ENCODE measurements at places on chromosomes 1 and 21.
A peak's percentile ranks its signal among the peaks of the same experiment; 100 is the strongest.

DNA sequence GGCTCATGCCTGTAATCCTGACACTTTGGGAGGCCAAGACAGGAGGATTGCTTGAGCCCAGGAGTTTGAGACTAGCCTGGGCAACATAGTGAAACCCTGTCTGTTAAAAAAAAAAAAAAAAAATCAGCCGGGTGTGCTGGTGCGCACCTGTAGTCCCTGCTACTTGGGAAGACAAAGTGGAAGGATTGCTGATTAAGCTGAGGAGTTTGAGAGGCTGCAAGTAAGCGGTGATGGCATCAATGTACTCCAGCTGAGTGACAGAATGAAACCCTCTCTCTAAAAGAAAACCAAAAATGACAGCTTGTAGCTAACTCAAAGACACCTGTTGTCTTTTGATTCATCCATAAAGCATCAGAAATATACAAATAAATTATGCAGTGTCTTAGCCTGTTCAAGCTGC is 31.8 kb downstream of the SIPA1L2 start:
- no peak for DNase-seq

- no peak for DNase-seq
These were observed 99.3 kb downstream of the CEP350 start for GRCh38 chr1:180053594-180054567.

- no peak for DNase-seq
These were observed 349.3 kb downstream of the USH2A start for GRCh38 chr1:216073793-216074595.

- DNase-seq: no peak
These were observed 15.0 kb upstream of the HMGN1 start for GRCh38 chr21:39363607-39364555.

DNA sequence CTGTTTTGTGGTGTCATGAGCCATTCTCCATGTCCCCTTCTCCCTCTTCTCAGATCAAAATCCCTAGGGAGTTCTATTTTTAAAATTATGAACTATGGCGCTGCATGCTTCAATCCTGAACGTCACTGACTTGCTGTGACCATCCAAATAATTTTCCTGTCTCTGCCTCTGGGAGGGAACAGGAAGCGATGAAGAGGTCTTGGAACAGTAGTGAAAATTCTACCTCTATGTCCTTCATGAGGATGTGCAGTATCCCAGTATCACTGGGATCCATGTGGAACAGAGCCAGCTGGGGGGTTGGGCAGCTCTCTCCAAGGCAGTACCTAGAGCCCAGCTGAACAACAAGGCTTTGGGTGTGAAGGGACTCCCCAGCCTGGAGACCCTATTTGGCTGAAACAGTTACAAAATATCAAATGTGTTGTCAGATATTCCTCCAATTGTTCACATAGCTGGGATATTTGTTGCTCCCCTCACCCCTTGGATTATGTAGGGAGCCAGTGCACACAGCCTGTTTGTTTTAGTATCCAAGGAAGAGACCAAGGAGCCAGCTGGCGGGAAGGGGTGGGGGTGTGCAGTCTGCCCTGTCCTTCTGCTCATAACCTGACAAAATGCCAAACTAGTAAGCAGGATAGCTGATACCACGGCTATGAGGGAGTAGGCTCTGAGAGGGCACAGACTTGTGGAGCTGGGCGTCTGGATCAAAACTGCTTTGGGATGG is 7.6 kb downstream of the DCLRE1B start:
- no peak for DNase-seq

- DNase-seq: peak; percentile 15
These were observed 187.1 kb upstream of the COA6 start for GRCh38 chr1:234186037-234186688.

DNA sequence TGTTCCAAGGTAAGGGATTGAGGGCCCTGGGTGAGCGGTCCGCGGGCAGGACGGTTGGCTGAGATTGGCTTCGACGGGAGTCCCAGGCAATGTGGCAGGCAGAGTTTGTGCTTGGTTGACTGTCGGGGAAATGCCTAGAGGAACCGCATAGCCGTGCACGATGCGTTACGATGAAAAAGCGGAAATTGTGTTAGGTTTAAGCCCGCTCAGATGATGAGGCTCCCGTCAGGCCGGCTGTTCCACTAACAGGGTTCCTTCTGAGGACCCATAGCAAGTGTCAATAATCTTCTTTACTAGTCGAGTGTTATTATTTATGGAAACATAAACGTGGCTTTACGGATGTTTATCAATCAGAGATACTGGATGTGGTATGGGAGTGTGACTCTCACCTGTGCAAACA is 117.8 kb upstream of the COL6A1 start:
- no peak for DNase-seq

GRCh38 chr1:234962340-234962989 is 166.2 kb downstream of the TOMM20 start:
- DNase-seq: no peak

DNA sequence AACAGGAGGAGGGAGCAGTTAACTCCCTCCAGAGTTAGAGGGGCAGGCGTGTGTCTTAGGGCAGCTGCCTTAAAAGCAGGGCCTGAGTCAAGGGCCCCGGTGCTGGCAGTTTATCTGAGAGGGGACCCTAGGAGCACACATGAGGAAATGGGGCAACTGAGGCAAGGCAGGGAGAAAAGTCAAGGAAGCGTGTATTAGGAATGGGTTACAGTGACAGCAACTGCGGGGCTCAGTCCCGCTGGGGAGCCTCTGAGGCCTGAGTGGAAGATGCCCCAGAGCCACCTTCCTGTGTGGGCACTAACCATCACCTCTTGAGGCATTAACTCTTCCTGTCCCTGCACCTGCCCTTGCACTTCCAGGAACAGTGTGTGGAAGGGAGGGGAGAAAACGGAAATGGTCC is 276.3 kb downstream of the MATN1 start:
- DNase-seq: no peak

DNA sequence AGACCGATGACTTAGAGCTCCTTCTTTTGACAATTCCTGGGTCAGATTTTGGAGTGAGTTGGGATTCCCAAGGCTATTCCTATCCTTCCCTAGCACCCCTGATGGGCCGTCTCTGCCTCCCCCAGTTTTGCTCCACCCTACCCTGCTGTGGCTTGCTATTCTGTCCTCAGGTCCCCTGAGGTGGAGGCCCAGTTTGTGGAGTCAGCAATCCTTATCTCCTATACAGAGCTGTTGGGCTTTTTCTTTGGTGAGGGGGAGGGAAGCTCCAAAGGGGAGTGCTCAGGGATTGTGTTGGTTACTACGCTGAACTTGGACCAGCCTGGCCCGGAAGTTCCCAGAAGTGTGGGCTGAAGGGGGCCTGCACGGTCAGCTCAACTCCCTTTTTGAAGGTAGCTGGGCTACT is 7.6 kb downstream of the SESN2 start:
- DNase-seq: no peak

DNA sequence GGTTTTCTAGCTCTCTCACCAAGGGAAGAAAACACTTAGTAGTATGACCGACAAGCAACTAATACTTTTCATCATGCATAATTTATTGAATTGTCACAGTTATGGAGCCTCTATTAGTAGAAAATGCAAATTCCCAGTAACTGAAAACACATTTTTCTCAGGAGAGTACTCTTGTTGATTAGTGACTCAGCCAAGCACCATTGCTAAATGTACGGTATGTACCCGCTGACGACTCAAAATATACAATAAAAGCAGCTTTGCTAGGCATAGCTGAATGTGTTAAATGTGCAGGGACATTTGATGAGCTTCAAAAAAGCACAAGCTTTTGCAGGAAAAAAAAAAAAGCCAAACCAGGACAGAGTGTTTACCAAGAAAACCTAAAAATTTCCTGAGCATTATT is 63.9 kb downstream of the WDR64 start:
- DNase-seq: no peak

GRCh38 chr1:22808186-22808675 is 97.6 kb downstream of the EPHB2 start:
- no peak for DNase-seq

- no peak for DNase-seq
These were observed 31.7 kb downstream of the SLC37A1 start for GRCh38 chr21:42545317-42545716.

- DNase-seq: no peak
These were observed 480 bp downstream of the CADM3 start for GRCh38 chr1:159171688-159172501.

- DNase-seq: no peak
These were observed 438 bp downstream of the MRPS6 start for GRCh38 chr21:34073749-34074282.

- no peak for DNase-seq
These were observed 29.0 kb downstream of the SOAT1 start for GRCh38 chr1:179322557-179322956.

DNA sequence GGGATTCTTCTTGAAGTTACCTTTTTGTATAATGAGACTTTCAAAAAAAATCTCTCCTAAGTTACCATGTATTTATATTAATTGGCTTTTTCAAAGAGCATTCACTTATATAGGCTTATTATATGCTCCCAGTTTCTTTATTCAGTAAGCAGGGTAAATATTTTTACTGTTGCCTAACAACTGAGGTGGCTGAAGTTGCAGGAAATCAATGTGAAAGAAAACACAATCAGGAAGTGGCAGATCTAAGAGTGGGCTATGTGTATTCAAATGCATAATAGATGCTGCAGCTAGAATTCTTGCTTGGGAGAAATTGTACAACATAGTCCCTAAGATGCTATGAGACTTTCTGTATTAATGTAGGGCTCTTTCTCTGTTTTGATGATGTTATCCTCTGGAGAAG is 606.9 kb downstream of the NUF2 start:
- no peak for DNase-seq

DNA sequence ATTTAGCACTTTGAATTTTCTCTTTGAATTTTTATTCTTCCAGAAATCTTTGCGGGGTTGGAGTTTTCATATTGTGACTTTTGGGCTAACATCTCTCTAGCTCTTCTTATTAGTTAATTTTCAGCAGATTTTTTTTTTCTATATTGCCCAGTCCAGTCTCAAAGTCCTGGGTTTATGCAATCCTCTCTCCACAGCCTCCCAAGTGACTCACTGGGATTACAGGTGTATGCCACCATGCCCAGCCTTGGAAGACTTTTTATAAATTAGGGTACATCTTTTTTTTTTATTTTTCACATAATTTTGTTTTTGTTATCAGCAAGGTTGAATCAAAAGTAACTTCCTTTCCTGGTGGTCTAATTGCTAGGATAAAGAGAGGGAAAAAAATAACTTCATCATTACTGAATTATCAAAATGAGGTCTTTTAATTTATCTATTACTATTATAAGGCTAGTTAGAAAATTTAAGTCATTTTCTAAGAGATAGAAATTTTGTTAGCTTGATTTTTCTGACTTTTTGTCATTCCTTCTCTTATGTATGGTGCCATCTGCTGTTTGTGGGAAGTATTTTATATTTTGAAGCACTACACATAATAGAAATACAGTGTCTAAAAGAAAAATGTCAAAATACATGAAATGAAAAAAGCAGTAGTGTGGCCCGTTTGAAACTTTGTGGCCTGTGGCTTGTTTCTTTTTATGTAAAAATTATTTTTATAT is 273.4 kb upstream of the CACYBP start:
- no peak for DNase-seq

DNA sequence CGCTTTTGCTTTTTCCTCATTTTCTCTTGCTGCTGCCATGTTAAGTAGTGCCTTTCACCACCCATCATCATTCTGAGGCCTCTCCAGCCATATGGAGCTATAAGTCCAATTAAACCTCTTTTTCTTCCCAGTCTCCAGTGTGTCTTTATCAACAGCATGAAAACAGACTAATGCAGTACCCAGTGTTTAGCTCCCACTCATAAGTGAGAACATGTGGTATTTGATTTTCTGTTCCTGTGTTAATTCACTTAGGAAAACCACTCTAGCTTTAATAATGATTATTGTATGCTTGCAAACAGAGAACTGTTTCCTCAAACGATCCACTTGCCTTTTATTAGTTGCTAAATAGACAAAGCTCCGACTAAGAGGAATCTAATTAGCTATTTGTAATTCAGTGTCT is 43.3 kb downstream of the IL23R start:
- no peak for DNase-seq

DNA sequence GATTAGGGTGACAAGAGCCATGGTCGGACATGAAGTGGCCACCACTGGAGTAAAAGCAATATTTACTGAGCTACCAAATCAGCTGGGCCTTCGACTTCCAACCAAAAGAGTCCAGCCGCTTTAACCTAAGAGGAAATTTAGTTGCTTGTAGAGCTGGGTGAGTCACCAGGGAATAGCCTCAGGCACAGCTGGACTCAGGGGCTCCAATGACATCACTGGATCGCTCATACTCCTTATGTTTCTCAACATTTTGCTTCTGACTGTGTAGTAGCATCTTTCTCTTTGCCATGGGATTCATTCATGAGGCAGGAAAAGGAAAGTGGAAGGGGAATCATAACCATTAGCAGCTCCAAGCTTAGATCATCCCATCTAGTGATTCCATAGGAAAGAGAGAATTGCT is 664.4 kb downstream of the MATN1 start:
- no peak for DNase-seq

GRCh38 chr1:5740865-5741860 is 251.1 kb downstream of the NPHP4 start:
- no peak for DNase-seq

DNA sequence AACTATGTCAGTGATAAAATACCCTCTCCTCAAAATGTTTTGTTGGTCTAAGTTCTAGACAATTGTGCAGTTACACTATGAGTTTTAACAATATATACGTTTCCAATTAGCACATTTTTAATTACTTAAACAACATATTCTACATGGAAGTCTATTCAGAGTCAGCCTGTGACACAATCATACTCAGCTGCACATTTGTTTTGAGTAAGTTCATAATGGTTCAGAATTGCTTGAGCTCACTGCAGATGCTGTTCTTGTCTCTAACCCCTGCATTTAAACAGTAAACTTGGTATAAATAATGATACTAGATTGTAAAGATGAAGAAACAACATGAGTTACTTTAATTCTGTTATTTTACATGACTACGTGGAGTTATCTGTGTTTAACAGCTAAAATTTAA is 30.6 kb downstream of the CDKN2C start:
- DNase-seq: no peak

DNA sequence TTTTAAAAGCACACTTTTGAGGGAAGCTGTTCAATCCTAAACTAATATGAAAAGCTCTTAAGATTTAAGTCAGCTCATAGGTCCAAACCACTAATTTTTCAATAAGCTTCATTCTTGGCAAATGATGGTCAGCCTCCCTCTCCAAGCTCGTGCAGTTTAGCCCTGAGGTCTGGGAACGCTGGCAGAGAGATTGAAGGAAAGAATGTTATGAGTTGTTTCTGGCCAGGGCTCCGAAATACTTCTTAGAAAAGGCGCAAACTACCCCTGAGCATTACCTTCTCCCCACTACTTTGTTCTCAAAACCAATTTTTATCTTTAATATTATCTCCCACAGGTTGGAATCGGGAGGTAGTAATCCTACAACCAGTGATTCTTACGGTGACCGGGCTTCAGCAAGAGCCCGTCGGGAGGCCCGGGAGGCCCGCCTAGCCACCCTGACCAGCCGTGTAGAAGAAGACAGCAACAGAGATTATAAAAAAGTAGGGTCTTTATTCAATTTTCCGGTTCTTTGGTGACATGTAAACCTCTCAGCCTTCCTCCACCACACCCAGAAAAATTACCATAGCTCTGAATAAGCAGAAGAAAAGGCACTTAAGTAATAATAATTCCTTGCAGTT is 147.7 kb downstream of the SYT2 start:
- DNase-seq: no peak

- no peak for DNase-seq
These were observed 333.6 kb upstream of the RUNX1 start for GRCh38 chr21:35382696-35383095.

Data from activated T-cell treated with anti-CD3 and anti-CD28 coated beads for 48 hours (primary cell).